ENCODE measurements at places on chromosomes 12 and 14.

DNA sequence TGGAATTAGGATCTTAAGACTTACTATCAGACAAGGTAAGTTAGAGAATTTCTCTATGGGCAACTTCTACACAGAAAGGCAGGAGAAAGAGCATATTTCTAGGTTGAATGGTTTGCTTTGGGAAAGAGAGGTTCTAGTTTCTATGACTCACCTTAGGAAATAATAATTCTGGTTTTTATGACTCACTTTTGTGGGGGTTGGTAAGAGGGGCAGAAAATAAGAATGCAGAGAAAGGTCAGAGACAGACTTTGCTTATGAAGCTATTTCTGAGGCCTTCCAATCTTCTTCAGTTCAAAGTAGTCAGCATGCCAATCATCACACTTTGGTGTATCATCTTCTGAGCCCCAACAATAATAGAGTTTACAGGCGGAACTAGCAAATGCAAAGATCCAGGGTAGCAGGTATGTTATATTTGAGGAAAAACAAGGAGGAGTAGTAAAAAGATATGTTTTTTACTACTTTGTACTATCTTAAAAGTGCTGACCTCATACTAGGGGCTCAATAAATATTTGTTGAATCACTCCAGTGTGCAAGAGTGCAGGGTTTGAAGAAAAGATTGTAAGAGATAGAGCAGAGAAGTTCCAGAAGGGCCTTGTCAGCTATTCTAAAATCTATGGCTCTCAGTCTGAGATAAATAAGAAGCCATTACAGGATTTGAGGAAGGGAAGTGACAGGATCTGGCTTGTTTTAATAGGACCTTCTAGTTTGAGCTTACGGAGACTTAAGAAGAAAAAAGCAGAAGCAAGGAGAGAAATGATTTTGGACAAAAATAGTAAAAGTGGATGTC is 56.7 kb upstream of the LRFN5 start:
- DNase-seq, result no peak

DNA sequence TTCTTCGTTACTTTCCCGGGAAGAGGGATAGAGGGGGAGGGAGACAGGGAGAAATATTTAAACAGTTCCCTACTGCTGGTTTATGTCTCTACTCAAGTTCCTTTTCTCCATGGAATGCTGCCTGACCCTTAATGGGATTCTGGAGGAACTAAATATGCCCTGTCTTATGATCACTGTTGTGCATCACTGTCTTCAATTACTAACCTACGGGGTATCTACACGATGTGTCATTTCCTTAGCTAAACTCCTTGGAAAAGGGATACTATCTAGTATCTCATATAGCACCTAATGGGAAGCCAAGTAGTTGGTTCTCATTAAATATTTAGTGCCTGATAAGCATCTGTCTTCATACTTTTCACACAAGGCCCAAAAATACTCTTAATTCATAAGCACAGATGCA is 37.5 kb upstream of the FBLN5 start:
- no peak for DNase-seq

DNA sequence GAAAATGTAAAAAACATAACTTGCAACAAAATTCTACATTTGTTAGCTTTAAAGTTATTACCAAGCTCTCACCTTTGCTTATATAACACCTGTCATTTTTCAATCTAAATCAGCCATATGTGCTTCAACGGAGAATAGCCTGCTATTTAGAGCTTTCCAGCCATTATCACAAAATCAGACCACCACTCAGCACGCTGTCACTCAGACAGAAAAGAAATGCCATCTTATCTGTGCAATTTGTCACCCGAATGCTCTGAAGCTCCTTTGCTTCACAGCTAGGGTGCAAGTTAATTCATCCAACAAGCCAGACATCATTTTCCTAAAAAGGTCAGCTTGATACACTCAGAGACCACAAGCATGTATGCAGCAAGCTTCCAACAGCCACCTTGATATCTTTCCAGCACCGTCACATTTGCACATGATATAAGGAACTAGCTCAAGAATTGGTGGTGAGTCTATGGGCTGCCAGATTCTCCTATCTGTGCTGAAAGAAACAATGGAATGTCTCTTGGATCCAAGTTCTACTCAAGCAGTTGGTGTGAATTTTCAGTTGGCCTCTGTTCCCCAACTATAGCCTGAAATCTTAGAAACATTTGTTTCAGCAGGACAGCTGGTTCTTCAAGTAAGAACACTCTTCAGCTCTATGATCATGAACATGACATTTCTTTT is 20.0 kb upstream of the IFNG-AS1 start:
- no peak for DNase-seq

GRCh38 chr14:91509878-91510170 is 286 bp downstream of the PPP4R3A start:
- no peak for DNase-seq

DNA sequence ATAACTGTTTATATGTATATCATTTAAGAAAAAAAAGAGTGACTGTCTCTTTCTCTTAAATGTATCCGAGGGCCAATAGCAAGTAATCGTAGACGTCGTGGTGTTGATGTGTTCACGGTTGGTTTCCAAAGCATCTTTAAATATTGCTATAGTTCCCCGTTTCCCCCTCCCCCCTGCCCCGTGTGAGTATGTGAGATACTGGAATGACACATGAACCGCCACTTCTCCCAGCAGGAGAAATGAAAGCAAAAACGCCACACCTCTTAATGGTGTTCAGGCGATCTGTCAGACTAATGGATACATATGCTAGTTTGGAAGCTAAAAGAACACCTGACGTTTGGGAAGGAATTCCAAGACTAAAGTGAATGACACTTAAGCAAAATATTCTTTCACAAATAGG is 258.3 kb downstream of the FOXN3 start:
- no peak for DNase-seq

DNA sequence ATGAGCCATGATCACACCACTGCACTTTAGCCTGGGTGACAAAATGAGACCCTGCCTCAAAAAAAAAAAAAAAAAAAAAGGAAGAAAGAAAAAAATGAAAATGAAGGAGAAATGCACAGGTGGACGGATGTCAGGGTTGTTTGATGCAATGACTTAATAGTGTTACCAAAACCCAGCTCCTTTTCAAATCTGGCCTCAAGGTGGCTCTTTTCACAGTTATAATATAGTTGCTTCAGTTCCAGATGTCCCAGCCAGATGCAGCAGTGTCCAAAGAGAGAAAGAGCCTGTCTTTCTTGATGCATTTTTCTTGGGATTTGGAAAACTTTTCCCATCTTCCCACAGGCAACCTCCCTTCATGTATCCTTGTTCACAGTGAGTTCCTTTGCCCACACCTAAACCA is 36.5 kb downstream of the KCNMB4 start:
- DNase-seq, result no peak

DNA sequence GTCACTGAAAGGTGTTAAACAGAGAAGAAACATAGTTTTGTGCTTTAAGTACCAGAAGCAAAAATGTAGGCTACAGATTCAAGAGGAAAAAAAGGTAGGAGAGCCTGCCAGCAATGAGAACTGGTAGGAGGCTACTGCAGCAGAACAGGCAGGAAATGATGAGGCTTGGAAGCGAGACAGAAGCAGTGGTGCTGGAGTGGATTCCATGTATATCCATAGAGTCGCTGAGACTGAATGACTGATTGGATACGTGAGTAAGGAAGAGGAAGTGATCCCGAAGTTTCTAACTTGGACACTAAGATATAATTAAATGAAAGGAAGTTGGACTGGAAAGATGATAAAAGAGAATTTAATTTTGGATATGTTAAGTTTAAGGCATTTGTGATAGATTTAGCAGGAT is 45.0 kb upstream of the CCDC91 start:
- no peak for DNase-seq

GRCh38 chr12:80567401-80567800 is 123.4 kb downstream of the PTPRQ start:
- DNase-seq, result no peak

GRCh38 chr12:89479982-89480381 is 44.6 kb downstream of the GALNT4 start:
- DNase-seq, result no peak

GRCh38 chr12:13487326-13487725 is 290.8 kb downstream of the EMP1 start:
- no peak for DNase-seq

DNA sequence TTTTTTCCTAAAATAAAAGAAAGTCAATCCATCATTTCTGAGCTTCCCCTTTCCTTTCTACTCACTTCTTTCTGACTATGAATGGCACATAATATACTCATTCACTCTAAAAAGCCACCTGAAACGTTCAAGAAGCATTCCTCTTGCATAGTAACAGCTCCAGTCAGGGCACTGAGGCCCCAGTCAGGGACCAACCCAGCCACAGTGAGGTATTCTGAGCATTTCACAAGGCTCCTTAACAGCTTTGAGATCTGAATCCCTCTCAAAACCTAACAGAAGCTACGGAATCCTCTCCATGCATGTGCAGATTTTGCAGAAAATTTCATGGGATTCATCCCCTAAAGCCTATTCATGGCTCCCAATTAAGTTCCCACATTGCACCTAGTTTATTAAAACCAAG is 23.2 kb downstream of the NT5DC3 start:
- no peak for DNase-seq

DNA sequence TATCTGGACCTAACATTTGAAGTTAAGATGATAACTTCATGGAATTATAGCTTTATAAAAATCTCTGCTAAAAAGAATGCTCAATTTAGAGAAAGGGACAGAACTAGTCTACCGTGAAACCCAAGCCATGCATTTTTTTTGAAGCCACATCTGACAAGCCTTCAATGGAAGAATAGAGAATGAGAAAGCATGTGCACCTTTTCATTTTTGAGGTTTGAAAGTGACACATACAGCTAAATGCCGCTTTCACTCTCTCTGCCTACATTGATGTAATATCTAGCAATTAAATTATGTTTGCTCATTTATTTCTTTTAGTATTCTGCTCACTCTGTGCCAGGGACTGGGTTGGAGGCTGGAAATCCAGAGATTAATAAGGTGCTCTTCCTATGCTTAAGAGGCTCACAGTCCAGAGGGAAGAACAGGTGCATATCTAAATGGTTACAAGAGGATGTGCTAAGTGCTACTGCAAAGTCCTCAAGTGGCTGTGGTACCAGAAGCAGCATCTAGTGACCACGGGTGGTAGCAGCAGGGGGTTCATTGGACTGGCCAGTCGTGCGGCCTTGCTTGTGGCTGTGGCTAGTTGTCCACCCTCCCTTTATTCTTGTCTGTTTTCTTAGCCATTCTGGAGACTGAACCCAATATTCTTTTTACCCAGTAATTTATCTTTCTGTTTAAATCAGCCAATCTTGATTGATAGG is 60.4 kb downstream of the PPP1R36 start:
- DNase-seq, result no peak

GRCh38 chr12:109710747-109711595 is 2.7 kb upstream of the FAM222A start:
- no peak for DNase-seq

GRCh38 chr14:34014936-34015335 is 64.1 kb upstream of the EGLN3 start:
- DNase-seq, result no peak

DNA sequence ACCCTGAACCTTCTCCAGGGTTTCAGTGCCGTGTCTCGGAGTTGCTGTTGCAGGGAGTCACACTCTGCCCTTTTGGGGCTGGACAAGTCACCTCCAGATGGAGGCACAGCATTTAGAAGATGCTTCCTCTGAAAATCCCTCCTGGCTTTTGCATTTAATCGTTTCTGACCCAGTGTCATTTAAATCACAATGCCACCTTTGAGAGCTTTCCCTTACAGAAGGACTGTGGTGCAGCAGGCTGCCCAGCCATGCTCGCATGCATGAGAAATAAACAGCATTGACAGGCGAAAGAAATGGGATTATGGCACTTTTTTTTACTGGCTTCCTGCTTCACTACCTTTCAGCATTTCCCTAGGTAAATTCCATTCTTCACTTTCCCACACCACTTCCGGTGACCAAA is 113.4 kb upstream of the DYRK2 start:
- no peak for DNase-seq

DNA sequence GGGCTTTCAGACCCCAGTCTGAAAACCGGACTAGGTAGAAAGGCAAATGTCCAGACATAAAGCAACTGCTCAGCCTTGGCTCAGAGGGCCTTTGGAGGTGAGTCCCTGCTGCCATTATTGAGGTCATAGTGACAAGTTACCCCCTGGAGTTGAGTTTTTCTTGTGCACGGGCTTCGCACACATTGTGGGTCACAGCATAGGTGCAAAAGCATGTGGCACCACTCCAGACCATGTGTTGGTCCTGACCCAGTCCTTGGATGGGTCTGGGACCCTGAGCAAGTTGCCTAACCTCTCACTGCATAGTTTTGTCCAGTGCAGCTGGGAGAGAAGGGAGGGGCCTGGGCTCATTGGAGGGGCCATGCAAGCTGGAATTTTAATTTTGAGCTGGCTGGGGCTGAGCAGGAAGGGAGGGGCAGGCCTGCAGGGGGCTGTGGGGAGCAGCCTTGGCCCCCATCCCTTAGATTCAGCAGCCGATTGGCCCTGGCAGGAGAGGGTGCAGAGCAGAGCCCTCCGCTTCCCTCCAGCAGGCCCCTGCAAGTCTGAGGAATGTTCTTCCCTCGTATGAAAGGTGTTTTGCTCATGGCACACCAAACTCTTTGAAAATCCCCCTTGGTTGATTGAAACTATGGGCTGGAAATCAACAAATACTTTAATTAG is 4.2 kb upstream of the KRT5 start:
- no peak for DNase-seq

GRCh38 chr14:50599700-50600444 is 39.9 kb downstream of the ATL1 start:
- DNase-seq, result no peak

GRCh38 chr14:94695231-94695630 is 74.7 kb downstream of the GSC start:
- DNase-seq, result no peak

GRCh38 chr12:122282061-122282460 is 15.8 kb upstream of the VPS33A start:
- DNase-seq, result no peak

DNA sequence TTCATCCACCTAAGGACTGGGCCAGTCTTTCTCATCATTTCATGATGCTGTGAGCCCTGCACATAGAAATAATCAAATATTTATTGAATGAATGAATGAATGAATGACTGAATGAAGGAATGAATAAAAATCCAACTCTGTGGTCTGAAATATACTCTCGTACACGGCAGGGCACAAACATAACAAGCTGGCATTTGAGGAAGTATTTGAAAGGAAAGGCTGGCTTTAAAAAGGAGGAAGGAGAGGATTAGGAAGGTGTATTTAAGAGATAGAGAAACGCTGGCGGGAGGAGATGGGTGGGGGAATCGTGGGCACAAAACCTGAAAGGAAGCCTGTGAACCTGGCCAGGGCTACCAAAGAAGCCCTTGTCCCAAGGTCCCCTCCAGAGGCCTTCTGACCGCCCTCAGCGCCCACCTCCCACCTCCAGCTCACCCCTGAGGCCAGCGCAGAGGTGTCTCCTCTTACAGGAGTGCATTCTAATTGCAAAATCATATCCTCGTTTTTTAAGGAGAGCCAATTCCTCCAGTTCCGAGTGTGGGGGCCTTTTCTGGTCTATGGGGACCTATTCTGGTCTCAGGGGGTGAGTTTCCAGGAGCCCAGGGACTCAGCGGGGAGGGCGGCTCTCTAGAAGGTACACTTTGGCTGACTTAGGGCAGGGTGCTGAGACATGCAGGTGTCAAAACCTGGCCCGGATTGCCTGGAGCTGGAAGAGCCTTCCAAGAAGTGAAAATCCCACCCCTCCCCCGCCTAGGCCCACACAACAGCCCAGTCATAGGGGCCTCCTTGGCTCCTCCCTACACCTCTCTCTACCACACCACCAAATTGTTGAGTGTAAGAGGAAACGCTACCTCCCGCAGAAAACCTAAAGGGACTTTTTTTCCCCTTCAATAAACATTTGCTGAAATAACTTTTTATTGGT is 8.7 kb upstream of the JDP2 start:
- peak; percentile 49 for DNase-seq

- no peak for DNase-seq
These were observed 23.0 kb downstream of the VPS37B start for GRCh38 chr12:122872815-122873361.

Data from stimulated activated CD4-positive, alpha-beta T cell treated with anti-CD3 and anti-CD28 coated beads, Interleukin-12 subunit alpha, Interleukin-12 subunit beta, amount 100 ng/mL, for 24 hours (primary cell).